ENCODE measurements at places on chromosomes 2 and 18. TPM values are rescaled to one million over a fixed set of nuclear protein-coding genes. Genes with fewer than 3 reads are reported as not detected.

GRCh38 chr2:1754046-1754445 lies 9.7 kb upstream of the PXDN start:
- H3K4me3 ChIP-seq = no peak overlapping the region
- H3K27ac ChIP-seq = no peak overlapping the region

GRCh38 chr2:183868707-183869106 lies 729.6 kb upstream of the ZNF804A start:
- no peaks in the 10 kb centered on the region for H3K36me3 ChIP-seq
- H3K27me3 ChIP-seq = no peaks in the 10 kb centered on the region
- peaks cover 2% of the 10 kb centered on the region for H3K4me1 ChIP-seq
- no peak overlapping the region for H3K4me3 ChIP-seq
- H3K27ac ChIP-seq = no peak overlapping the region

- H3K4me1 ChIP-seq = no peaks in the 10 kb centered on the region
- no peak overlapping the region for H3K27ac ChIP-seq
- H3K36me3 ChIP-seq = no peaks in the 10 kb centered on the region
- no peak for DNase-seq
- H3K4me3 ChIP-seq = no peak overlapping the region
Measured at GRCh38 chr18:31557446-31557845, 34.2 kb upstream of the TTR start.

DNA sequence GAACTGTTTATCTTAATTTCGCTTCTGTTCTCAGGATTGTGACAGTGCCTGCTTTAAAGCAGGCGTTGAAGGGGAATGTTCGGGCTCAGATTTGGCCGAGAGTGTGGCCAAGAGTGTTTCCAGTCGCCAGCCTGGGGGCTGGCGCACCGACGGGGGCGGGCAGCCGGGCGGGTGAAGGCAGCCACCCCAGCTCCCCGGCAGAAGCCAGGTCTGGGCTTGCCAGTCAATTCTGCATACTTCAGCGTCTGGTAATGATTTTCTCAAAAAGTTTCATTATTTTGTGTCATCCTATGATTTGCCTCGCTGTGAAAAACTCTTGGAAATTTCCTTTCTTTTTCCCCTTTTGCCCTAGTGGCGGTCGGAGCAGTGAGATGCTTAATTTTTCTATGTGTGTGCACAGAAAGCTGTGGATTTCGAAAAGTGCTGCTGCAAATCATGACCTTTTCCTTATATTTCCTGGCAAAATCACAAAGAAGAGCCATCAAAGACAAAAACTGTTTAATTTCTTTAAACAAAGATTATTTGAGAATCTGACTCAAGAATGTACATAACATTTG lies 856 bp downstream of the FAM228A start:
- no peaks in the 10 kb centered on the region for H3K4me1 ChIP-seq
- no peak overlapping the region for H3K27ac ChIP-seq
- no peaks in the 10 kb centered on the region for H3K27me3 ChIP-seq
- H3K36me3 ChIP-seq = no peaks in the 10 kb centered on the region

- H3K27me3 ChIP-seq = no peaks in the 10 kb centered on the region
- H3K4me3 ChIP-seq = no peak overlapping the region
- no peak overlapping the region for H3K27ac ChIP-seq
- H3K4me1 ChIP-seq = no peaks in the 10 kb centered on the region
Measured at GRCh38 chr2:239689410-239689809, 288.6 kb upstream of the HDAC4 start.

- no peaks in the 10 kb centered on the region for H3K36me3 ChIP-seq
- no peaks in the 10 kb centered on the region for H3K27me3 ChIP-seq
- no peaks in the 10 kb centered on the region for H3K4me1 ChIP-seq
Measured at GRCh38 chr18:44453505-44453904, 227.2 kb upstream of the SETBP1 start.

The PKDCC gene
- 182 TPM for polyA plus RNA-seq

The TYMS gene
- 5.6 TPM for polyA plus RNA-seq

The SULT1C4 gene
- polyA plus RNA-seq = not detected

The MAL gene
- 0.49 TPM for polyA plus RNA-seq

Data from aorta (tissue), 5 donors.